ENCODE measurements at places on chromosomes 5 and 9.

- DNase-seq: no peak
Observed at GRCh38 chr9:36457836-36458429, 57.9 kb upstream of the RNF38 start.

GRCh38 chr9:108083796-108084352, 594.3 kb upstream of the KLF4 start:
- no peak for DNase-seq

GRCh38 chr5:151213803-151214613, 9.9 kb downstream of the CCDC69 start:
- peak; percentile 90 for DNase-seq

- no peak for DNase-seq
Observed at GRCh38 chr5:38317868-38318267, 59.5 kb downstream of the EGFLAM start.

- DNase-seq: no peak
Observed at GRCh38 chr5:132094393-132095076, 20.9 kb downstream of the CSF2 start.

GRCh38 chr5:73213566-73213998, 40.6 kb downstream of the TMEM174 start:
- no peak for DNase-seq

DNA sequence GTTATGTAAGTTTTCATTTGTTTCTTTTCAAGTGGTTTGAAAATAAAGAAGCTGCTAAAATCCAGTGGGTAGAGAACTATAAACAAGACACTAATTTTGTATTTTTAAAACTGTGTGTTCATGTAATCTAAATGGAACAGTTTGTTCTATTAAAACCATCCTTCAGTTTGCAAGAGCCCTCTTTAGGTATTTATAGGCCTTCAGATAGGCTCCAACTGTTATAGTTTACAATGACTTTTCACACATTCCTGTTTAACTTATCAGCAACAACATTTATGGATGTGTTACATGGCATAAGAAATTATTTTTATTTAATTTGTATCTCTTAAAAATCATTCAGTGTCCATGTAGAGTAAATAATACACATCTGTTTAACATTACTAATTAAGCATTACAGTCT, 126.7 kb upstream of the SLCO6A1 start:
- no peak for DNase-seq

DNA sequence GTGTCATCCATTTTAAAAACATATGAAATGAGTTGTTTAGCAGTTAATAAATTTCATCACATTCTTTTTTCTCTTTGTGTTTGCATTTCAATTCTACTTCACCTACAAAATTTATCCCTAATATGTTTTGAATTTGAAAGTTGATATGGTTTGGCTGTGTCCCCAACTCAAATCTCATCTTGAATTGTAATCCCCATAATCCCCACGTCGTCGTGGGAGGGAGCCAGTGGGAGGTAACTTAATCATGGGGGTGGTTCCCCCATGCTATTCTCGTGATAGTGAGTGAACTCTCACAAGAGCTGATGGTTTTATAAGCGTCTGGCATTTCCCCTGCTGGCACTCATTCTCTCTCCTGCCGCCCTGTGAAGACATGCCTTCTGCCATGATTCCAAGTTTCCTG, 200.1 kb downstream of the EPB41L4A start:
- DNase-seq: no peak

DNA sequence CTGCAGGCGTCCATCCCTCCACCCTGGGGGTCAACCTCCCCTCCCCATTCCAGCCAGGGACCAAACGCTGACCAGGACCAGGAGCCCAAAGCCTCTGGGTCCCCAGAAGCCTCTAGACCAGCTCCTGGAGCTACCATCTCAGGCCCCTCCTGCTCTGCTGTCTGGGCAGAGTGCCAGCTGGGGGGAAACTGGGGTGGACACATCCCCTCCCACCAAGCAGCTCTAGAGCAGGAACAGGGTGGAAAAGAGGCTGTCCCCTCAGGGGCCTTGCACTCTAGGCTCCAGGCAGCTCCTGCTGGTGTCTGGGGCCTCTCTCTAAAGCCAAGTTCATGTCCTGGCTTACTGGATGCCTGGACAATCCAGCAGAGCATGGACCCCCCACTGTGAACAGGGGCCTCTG, 4.4 kb downstream of the SSNA1 start:
- DNase-seq: no peak

- no peak for DNase-seq
Observed at GRCh38 chr9:93126825-93127368, 7.2 kb downstream of the NINJ1 start.

GRCh38 chr5:175285261-175285660, 158.7 kb downstream of the DRD1 start:
- no peak for DNase-seq

- DNase-seq: no peak
Observed at GRCh38 chr5:177316005-177316404, 4.3 kb upstream of the MXD3 start.

GRCh38 chr9:126532951-126533925, 80.5 kb upstream of the LMX1B start:
- no peak for DNase-seq

DNA sequence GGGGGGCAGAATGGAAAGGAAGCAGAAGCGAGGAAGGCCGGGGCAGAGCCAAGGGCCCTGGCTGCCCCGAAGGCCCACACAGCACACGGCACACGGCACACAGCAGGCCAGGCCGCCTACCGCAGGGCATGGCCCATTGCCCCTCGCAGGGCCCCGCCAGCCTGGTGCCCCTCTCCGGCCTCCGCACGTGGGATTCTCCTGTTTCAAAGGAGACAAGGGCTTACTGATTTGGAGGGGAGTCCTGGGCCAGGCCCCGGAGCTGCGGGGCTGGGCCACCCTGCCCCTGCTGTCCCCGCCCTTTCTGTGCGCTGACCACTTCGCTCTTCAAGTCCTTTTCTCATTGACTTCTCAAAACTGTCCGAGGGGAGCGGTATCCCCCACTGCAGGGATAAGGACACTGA, 7.7 kb upstream of the PHYKPL start:
- DNase-seq: no peak

DNA sequence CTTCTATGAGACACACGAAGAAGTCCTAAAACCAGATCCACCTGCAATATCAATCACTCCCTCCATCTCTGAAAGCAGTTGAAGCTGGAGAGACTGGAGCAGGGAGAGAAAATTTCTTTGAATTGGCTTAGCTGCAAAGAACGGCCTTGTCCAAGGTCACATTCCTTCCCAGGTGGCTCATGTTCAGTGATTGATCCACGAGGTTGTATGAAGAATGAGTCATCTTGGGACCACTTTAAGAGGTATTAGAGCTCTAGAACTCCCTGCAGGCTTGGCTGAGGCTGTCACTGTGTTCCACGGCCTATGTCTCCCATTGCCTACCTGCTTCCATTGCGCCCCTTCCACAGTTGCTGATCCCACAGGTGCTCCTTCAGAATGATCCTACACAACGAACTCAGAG, 68.2 kb downstream of the HMHB1 start:
- DNase-seq: no peak

DNA sequence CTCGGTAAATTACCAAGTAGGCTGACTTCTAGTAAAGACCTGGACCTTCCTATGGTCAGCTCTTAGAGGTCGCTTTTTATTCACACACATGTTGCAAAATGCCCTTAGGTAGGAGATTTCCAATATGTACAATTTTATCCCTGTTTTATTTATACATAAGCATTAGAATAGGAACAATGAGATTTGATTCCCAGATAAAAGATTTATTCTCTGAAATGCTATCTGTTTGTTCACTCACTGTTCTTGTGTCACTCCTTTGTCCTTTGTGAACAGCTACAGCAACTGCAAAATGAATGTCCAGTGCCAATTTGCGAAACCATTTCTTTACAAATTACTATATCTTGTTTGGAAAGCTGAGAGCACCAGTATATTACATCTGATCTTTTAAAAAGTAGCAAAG, 991.5 kb upstream of the TYRP1 start:
- no peak for DNase-seq

- no peak for DNase-seq
Observed at GRCh38 chr5:89570557-89570956, 687.6 kb upstream of the MEF2C start.

- no peak for DNase-seq
Observed at GRCh38 chr5:174106997-174107655, 61.6 kb downstream of the NSG2 start.

GRCh38 chr9:14560194-14560593, 133.0 kb downstream of the ZDHHC21 start:
- DNase-seq: no peak

DNA sequence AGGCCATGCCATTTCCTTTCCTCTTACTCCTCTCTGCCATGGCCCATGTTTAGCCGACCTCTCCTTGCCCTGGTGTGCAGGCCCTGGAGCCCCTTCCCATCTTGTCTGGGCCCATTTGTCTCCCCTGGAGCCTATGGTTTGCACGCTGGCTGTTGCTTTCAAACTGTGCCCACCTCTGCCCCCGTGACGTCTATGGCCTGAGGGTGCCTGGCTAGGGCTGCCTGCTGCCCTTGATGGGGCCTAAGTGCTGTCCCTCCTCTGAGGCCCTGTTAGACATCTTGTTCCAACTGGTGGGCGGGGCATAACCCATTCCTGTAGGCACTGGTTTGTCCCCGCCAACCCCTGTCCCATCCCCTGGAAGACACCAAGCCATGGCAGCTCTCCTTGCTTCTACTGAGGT, 22.7 kb upstream of the ENHO start:
- DNase-seq: no peak

DNA sequence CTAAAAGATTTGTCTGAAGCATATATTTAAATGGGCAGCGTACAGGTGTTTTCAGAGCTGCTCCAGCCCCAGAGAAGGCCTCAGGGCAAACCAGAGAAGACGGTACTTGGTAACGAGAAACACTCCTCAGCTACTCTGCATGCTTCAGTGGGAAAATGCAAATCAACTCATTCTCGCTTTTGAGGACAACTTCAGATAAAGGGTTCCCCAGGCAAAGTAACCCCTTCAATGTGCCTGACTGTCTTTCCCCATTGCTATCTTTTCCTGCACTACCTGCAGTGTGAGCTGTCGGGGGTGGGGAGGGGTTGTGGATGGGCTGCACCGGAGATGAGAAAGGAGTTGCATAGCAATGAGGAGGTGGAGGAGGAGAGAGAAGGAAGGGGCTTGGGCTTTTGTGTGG, 339.7 kb upstream of the CLINT1 start:
- peak; percentile 63 for DNase-seq

- no peak for DNase-seq
Observed at GRCh38 chr5:9713356-9713755, 83.2 kb upstream of the TAS2R1 start.

- DNase-seq: no peak
Observed at GRCh38 chr5:8628521-8628920, 759.6 kb downstream of the MTRR start.

DNA sequence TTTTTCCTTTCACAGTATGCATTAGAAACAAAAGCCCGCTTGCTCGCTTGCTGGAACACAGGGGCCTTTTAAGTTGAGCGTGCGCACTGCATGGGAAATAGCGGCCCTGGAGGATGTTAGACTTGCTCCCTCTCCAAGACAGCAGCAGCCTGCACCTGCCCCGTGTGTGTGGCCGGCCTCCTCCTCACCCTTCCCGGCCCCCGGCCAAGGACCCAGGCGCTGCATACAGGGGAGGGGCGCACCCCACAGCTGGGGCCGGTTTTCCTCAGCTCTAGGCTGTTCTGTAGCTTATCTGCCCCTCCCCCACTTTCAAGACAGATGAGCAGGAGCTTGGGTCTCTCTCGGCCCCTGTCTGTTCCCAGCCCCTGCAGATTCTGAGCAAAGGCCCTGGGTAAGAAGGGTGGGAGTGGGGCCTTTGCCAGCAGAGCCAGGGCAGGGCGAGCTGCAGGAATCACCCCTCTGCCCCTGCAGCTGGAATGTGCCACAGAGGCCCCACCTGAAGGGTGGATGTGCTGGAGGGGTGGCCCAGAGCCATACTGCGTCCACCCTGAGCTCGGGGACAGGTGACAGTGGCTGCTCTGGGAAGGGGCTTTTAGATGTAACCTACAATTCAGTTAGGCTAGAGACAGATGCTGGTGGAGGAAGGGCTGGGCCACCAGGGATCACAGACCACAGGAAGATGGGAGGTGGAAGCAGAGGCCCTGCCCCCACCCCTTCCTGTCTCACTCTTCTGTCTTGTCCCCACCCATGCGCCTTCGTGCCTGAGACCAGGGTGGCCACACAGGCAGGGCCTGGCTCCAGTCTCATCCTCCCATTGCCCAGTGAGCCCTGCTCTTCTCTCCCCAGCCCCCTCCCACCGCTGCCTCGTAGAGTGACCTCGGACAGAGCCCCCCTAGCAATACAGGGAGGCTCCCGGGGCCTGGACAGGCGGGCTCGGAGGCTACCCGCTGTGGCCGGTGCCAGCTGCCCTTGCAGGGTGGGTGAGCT, 132.4 kb downstream of the DAB2IP start:
- DNase-seq: no peak

GRCh38 chr9:14693251-14693861, at the start of gene ZDHHC21:
TSS of gene ZDHHC21 (minus strand) at chr9:14693432. CDS start at chr9:14674340, 19,092 bp downstream.
- peak; percentile 83 for DNase-seq

DNA sequence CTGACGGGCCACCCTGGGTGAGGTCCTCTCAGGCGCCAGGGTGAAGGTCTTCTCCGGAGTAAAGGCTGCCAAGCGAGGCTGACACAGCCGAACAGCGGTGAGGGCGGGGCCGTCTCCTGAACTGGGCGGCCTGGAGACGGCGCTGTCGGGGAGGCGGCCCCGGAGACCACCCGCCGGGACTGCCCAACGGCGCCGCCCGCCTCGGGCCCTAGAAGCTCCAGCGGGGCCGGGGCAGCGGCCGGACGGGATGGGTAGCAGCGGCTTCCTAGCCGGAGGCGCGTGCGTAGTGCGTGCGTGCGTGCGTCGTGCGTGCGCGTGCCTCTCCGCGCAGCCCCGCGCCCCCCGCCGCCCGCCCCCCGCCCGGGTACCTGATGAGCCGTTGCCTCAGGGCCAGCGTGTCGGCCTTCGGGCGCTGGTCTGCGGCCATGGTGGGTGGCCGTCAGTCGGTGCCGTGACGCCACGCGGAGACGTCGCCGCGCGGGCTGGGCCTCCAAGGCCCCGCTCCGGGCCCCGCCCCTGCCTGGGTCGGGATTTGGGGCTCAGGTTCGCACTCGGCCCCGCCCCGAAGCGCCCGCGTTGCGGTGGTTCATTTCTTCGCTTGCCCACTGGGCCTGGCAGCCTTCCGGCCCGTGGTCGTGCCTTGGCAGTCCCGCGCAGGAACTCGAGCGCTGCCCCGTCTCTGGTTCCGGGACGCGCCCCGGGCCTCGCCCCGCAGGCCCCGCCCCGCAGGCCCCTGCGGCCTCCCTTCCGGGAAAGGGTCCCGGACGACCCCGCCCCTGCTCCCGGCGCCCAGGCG, at the start of gene PHYKPL:
PHYKPL (minus strand) TSS at position 679 of the 796 bp plus-strand sequence; CDS start at position 427, 252 bp downstream.
- DNase-seq: peak; percentile 81

- peak; percentile 56 for DNase-seq
Observed at GRCh38 chr9:109880276-109881169, 100.5 kb downstream of the PALM2AKAP2 start.

Measured in GM10248 (cell line).